ENCODE measurements at places on chromosomes 1 and 21.

- no peak for DNase-seq
Measured at GRCh38 chr1:213571419-213571818, 416.4 kb upstream of the PROX1 start.

DNA sequence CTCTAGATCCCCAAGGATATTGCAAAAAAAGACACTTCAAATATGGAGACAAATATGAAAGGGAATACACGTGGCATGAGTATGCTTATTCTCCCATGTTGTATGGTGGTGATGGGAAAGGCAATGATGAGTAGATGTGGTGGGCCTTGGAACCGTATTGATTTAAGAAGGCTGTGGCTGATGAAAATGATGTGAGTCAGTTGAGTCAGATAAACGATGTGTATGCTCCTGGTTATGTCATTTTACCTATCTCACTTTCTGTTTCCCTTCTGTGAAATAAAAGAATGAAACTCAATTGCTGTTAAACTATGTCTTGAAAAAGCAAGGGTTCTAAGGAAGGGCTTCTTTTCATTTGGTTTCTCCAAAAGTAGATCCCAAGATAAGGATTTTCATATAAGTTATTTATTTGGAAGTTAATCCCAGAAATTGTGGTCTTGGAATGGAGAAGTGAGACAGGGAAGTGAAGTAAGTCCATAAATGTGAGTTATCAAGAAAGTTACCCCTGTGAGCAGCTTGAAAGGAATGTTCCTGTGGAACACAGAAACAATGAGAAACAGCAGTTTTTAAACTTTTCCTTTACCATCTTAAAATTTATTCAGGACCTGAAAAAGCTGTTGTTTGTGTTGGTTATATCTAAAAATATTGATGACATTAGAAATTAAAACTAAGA lies 292.0 kb downstream of the DUSP10 start:
- DNase-seq, result no peak

DNA sequence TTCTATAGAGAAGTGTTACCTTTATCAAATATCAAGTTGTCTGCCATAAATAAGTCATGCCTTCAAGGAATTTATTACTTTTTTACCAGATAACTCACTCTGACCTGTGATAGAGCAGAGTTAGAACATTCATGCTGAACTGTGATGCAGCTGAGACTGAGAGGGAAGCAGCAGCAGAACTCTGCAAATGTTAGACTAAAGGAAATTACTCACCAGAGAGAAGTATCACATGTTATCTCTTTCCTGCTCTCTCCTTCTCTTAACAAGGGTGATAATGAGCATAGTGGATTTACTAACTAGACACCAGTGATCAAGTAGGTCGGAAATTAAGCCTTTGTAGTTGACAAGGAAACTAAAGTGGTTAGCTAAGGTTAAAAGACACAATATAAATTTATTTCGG lies 181.6 kb downstream of the RASAL2 start:
- no peak for DNase-seq

DNA sequence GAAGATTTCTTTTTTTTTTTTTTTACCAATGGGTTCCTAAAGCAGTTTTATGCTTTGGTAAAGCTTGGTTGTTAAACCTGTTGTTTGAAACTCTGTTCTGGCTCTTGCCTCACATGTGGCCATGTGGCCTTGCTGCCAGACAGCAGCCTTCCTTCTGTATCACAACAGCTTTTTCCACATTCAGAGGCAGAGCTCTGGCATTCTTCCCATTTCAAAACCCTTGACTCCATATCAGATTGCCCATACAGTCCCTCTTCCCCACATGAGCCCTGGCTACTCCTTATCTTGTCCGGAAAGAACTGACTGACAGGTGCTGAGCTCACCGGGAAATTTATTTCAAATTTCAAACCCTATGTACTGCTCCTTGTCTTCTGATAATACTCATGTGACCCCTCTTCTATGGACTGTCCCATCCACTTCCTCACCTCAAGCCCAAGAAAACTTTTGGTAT lies 38.5 kb upstream of the LAX1 start:
- no peak for DNase-seq

DNA sequence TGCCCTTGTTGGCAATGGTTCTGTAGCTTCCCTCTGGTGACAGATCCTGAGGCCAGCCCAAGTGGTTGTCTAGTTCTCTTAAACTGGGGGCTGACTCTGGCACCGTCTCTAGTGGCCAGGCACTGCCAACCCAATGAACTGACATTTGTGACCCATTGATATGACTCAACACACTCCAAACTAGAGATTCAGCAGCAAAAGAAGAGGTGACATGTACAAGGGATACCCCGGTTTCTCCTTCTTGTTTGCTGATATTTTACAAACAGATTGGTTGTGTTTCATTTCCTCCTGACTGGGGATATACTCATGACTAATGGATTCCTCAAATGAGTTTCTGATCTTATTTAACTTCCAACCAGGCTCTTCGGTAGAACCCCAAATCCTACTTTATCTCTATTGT lies 65.9 kb upstream of the DNAJC6 start:
- no peak for DNase-seq

- DNase-seq, result no peak
Measured at GRCh38 chr1:204340081-204340889, 19.4 kb downstream of the PLEKHA6 start.

- DNase-seq, result no peak
Measured at GRCh38 chr1:31923901-31924535, 14.2 kb downstream of the PTP4A2 start.

DNA sequence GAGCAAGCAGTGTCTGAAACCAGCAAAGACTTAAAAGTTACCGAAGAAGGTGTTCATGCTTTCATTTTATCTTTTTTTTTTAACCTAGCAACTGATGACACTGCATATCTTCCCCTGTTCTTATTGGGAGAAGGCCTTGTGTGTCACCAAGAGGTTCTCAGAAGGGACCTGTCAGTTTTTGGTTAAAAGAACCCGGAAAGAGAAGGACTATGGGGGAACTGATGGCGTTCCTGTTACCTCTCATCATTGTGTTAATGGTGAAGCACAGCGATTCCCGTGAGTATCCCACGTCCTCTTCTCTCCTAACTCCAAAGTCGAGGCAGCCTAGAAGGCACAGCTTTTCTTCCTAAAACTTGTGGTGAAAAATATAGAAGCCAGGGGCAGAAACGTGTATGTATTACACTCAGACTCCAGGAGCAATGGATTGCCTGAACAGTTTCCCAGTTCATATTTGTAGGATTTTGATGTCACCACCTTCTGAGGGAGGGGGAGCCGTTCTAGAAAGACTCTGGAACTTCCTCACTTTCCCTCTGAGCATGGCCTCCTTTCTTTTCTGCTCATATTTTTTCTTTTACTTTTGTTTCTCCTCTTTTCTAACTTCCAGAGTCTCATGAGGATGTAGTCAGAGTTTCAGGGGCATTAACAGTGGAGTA lies at the start of gene MR1:
Gene MR1, plus strand, starts transcription at position 185 of the 653 bp plus-strand sequence. Its CDS starts 25 bp downstream, at position 210.
- peak; percentile 64 for DNase-seq

GRCh38 chr21:41961282-41961701 lies 7.5 kb upstream of the C2CD2 start:
- no peak for DNase-seq

GRCh38 chr1:165842671-165843129 lies 15.3 kb downstream of the UCK2 start:
- no peak for DNase-seq

- no peak for DNase-seq
Measured at GRCh38 chr1:208154040-208154439, 90.1 kb downstream of the PLXNA2 start.

Data from CD4-positive, alpha-beta T cell treated with Interleukin-4 for 1 hour (primary cell).